ENCODE measurements at places on chromosomes 2 and 18. TPM values are rescaled to one million over a fixed set of nuclear protein-coding genes. Genes with fewer than 3 reads are reported as not detected.

MORN2 gene
- 26.0 TPM for polyA plus RNA-seq

AQP4 gene
- not detected for polyA plus RNA-seq

DNA sequence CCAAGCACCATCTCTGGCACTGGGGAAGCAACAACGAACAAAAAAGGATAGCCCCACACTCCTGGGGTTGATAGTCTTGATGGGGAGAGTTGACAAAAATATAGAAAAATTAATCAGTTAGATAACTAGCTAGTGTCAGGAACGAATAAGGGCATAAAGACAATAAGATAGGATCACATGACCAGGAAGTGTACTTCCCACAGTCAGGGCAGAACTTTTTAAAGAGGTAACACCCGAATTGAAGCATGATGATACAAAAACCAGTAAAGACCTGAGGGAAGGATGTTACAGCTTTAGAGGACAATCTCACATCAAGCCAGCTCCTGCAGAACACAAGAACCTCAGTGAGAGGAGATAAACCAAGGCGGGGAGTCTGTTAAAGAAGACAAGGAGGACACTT lies 295.4 kb upstream of the CRIM1 start:
- DNase-seq: no peak

DNA sequence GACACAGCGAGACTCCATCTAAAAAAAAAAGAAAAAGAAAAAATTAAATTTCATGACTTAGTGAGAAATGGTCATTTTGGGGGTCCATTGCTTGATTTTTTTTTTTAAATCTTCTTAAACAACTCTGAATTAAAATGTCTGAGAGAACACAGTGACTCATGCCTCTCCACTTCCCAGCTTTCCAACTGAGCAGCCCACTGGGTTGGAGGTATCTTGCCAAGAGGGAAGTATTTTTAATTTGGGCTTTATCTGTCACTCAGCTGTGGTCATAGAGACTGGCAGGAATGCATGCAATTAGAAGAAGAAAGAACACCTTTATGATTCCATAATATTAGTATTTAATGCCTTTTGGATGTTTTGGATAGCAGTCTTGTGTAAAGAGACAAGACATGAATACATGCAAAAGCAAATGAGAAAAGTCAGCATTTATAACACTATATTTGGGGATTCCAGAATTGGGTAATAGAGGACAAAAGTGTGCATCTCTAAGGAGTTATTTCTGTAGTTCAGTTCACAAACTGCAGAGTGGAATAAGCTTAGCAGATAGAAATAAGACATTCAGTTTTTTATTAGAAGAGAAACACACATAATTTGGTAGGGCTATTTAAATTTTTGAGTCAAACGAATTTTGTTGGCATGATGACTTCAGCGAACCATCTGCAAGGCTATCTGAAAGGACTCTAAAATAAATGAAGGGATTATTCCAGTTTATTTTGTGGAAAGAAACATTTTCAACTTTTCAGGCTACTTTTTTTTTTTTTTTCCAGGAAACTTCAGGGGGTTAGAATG lies 254.8 kb downstream of the TGIF1 start:
- no peak for DNase-seq

- DNase-seq: no peak
These were observed 7.7 kb upstream of the YWHAQ start for GRCh38 chr2:9638532-9638931.

ATOH8 gene
- not detected for polyA plus RNA-seq

DNA sequence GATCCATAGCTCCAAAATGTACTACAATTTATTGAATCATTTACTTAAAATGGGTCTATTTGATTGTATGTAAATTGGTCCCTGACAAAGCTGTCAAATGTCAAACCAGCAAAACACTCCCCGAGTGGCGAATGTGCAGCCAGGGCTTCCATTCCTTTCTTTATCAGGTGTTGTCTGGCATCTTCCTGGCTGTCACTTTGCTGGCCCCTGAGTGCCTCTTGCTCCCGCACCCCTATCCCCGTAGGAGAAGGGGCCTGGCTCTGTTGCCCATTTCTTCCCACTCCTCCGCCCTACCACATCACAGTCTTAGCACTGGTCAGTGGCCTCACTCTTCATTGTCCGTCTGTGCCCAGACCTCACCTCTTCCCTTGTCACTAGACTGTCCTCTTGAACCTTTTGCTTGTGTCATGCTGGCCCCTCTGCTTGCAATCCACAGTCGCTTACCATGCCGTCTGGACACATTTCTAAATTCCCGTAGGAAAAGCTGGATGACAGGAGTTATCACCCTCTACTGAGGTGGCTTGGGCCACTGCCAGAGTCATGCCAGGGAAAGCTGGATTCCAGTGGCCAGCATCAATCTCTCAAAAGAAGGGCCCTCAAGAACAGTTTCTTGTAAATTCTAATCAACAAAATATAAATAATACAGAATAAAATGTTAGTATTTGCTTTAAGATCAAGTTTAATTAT lies 15.4 kb downstream of the UBE2F start:
- DNase-seq: no peak

All from foreskin keratinocyte (primary cell).